ENCODE measurements at places on chromosomes 2 and 18.

DNA sequence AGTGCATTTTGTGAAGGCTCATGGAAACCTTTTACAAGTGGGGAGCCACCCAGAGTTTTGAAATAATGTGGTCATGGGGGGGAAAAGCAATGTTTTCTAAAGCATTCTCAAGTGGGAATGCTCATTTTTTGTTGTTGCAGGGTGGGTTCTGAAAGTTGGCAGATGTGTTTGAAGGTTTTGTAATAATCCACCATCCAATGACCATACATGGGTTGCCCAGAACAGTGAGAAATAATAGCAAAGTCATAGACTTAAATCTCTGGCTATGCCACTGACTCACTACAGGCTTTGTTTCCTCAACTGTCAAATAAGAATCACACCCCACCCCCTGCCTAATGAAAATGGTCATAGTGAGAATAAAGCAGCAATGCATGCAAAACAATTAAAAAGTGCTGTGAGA lies 2.9 kb downstream of the DSG3 start:
- no peak for DNase-seq

- no peak for DNase-seq
Measured at GRCh38 chr2:189222468-189223105, 43.0 kb upstream of the COL5A2 start.

GRCh38 chr18:77111449-77111848 lies 21.1 kb downstream of the MBP start:
- DNase-seq: no peak

DNA sequence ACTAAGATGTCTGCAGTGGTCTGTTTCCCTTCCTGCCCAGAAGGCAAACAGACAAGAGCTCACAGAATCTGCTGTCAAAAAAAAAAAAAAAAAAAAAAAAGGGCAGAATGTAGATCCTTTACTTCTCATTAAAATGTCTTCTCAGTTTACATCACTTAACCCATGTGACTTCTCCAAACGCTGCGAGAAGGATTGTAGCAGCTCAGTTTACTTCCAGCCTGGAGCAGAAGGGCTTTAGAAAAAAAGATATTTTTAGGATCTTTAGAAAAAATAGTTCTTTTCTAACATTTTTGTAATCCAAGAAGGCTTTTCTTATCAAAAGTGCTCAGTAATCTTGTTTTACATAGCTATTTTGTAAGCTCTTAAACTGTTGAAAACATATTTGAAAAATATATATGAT lies 425.4 kb downstream of the CNTNAP5 start:
- no peak for DNase-seq

DNA sequence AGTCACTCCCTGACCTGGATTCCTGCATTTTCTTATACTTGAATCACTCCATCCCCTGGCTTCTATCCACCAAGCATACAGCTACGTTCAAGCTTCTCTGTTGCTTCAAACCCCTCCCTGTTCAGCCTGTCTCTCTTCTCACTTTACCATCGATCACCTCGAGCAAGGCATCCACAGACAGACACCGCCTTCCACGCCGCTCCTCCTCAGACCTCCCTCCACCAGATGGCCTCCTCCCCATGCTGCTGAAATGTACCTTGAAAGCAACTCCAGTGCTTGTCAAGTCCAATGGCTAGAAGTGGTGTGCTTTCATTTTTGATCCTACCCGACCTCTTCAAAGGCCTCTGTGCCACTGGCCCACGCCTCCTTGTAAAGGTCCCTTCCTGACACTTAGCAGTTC lies 131.3 kb upstream of the ACAA2 start:
- DNase-seq: no peak

DNA sequence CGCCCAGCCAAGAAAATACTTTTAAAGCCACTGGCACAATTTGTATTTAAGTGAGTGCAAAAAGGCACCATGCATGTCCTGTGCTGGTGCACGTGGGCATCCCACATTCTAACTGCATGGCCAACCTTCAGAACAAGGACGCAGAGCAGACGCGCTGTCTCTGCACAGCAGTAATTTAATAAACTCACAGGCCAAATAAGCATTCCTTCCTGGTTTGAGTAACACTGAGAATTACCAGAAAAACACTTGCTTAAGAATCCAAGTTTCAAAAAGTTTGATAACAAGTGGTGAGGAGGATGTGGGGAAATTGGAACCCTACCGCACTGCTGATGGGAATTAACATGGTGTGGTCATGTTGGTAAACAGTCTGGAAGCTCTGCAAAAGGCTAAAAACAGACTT lies 38.7 kb downstream of the RPL31 start:
- peak; percentile 12 for DNase-seq

GRCh38 chr2:88342749-88343148 lies 109.7 kb downstream of the FOXI3 start:
- DNase-seq: no peak

GRCh38 chr18:2002604-2003003 lies 568.7 kb downstream of the METTL4 start:
- no peak for DNase-seq

DNA sequence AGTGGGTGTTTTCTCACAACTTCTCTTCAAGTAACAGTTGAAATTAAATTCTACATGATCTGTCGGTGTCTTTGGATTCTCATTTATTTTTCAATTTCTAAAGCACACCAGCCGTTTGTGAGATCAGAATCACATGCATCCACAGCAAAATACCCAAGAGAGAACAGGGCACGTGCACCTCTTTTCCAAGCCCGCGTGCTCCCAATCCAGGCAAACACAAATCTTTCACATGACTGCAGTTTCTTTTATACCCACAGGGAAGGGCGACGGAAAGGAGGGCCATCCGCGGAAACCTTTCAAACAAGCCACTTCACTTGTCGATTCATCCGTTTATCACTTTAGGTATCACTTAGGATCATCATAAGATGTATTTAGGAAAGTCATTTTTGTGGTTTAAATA lies 13.0 kb upstream of the DAPL1 start:
- no peak for DNase-seq

- no peak for DNase-seq
Measured at GRCh38 chr18:59172664-59173249, 33.1 kb downstream of the SEC11C start.

DNA sequence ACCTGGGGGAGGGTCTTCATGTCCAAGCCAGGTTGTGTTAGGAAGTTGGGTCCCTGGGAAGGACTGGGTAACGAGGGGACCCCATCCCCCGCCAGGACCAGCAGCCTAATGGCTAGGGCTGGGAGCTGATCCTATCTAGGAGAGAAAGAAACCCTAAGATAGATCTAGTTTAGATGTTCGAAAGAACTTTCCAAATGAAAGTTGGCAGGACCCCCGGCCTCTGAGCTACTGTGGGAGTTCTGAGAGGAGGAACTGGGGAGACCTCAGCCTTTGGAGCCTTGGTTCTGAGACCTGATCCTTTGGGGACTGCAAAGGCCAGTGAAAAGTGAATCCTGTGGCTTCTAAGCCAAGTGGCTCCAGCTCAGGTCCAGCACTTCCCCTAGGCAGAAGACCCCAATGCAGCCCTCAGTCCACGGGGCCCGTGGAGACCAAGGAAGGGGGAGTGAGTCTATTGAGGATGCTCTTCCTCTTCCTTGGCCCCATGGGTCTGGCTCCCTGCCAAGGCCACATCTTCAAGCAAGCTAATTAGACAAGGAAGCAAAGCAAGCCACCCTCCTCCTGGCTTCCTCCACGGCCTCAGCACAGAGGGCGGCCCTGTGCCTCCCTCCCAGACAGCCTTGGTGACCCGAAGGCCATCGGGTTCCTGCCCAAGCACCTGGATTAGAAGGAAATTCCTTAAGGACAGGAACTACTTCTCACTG lies 23.5 kb downstream of the CCT7 start:
- DNase-seq: no peak

DNA sequence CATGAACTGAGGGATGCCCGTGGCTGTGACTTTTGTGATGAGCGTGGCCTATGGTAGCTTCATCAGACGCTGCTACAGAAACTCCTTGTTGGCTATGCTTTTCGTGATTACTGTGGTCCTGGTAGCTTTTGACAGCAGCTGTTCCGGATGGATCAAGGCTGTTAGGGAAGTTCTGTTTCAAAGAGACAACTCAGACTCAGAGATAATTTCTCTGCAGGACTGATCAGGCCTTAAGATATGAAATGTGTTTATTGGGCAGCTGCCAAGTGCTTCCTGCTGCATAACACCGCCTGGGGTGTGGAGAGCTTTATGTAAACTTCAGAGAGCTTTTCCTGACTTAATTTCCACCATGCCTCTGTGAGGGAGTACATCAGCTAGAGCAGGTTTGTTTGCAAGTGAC lies 243.8 kb downstream of the TSN start:
- DNase-seq: no peak

DNA sequence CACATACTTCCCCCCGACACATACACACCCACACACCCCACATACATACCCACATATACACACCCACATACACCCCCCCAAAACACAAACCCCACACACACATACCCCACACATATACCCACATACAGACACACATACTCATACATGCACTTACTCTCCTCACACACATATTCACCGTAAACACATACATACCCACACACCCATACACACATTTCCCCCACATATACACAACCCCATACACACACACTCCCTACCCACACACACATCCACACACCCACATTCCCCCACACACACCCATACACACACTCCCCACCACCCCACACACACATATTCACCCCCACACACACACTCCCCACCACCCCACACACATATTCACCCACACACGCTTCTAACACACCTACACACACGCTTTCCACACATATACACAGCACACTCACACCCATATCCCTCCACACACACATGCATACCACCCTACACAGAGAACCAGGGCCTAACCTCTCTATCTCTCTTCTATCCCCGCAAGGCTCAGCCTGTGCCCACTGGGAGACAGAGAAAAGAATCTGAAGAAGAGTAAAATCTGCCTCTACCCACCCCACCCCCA lies 182.4 kb upstream of the ETAA1 start:
- DNase-seq: no peak

DNA sequence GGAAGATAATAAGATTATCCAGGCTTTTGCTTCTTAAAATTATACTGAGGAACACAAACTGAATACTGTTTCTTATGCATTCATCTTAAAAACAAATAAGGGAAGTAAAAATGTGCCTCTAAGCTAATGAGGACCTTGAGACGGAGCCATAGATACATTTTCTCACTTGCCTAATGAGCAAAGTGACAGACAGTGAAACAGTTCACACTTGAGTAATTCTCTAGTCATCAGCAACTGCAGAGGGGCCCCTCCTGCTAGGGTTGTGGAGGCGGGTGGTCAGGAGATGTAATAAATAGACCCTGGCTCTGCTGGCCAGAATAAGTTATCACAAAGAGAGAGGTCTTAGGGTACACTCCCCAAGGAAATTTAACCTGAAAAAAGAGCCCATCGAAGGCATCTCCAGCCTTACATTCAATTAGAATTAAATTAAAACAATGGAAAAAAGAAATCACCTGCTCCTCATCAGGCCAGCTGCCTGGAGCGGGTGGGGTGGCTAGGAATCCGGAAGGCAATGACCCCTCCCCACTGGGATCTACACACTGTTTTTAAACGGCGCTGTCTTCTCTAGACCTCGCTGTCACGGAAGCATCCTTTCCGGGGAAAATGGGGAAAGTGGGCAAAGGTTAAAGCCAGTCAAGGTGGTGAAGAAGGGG lies 32.6 kb upstream of the INSIG2 start:
- no peak for DNase-seq

DNA sequence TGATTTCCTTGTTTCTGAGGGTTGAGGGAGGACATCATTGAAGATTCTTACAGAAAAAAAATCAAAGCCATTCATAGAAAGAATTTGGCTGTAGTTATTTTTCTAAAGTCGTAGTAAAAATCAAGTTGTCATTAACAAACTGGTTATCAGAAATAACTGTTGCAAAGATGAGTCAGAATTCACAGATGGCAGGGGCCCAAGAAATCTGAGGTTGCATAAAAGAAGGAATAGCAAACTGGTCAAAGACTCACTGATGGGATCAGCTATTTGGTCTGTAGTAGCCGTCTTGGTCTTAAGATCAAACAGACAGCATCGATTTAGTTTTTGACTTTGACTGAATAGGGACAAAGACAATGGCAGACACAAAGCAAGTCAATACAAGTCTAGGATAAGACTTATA lies 334.3 kb downstream of the FIGN start:
- DNase-seq: no peak

DNA sequence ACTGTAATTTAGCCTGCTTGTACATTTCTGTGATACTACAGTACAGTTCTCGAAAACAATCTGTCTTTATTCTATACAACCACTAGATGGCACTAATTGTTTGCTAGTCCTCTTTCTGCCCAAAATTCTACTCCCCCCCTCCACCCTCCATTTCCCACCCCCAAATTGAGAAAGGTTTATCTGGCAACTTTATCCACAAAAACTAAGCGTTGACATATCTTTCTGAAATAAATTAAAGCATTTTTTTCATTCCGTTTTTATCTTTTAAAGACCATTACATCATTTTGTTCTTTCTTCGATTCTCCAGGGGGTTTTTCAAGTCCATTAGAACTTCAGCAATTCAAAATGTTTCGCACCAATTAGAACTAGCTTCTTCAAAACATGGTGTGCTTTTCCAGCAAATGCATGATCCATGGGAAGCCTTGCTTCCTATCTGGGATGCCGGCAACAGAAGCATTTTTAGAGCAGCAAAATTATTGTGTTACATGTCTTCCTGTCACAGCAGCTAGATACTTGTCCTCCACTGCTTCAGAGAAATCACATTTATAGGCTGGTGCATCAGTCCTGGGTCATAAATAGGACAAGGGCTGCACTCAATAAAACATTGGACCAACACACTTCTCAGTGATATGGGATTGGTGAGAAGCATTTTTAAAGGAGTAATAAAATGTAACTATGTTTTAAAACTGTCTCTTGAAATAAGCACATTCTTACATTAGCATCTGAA lies 241.3 kb downstream of the PAX3 start:
- DNase-seq: peak; percentile 9

- no peak for DNase-seq
Measured at GRCh38 chr2:44071454-44072046, 75.8 kb upstream of the LRPPRC start.

DNA sequence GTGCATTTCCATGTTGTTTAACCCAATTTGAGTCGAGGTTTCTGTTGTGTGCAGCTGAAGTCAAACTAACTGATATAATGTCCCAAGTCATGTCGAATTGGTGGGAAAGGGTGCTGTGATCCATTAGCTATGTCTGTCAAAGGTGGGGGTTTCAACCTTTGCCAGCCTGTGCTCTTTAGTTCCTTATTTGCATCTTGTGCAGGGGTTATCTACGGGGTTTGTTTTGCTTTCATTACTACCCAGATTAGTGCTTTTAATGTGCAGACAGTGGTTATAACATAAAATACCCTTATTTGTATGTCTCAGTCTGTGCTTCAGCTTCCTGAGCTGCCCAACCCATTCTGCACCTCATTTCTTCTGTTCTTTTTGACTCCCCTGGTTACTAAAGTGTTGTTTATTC lies 271.9 kb upstream of the CXCR4 start:
- DNase-seq: no peak

- no peak for DNase-seq
Measured at GRCh38 chr2:23826771-23827170, 100.2 kb downstream of the ATAD2B start.

GRCh38 chr18:77207540-77207939 lies 42.1 kb upstream of the GALR1 start:
- peak; percentile 58 for DNase-seq
